ENCODE measurements at places on chromosomes 7 and 10. TPM values are rescaled to one million over a fixed set of nuclear protein-coding genes. Genes with fewer than 3 reads are reported as not detected.

Gene TAS2R3
- total RNA-seq = 4.8 TPM

Gene KDM7A
- total RNA-seq = 37.1 TPM

DNA sequence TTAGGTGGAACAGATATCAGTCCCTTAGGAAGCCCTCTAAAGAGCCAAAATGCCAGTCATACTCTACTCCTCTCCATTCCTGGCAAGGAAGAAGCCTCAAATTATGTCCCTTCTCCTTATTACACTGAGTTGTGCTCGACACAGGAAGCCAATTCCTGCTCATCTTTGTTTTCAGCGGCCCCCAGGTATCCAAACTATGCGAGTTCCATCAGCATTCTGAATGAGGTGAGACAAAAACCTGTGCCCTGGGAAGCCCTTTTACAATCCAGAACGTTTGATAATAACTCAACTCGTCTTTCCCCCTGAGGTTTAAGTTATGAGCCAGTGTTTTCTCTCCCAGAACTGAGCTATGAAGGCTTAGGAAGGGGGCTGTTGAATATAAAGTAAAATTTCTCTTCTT is 580.5 kb downstream of the NXPH1 start:
- DNase-seq = no peak
- no peaks in the 10 kb centered on the region for H3K27me3 ChIP-seq
- no peak overlapping the region for H3K4me3 ChIP-seq
- H3K36me3 ChIP-seq = no peaks in the 10 kb centered on the region
- no peak overlapping the region for H3K27ac ChIP-seq
- no peaks in the 10 kb centered on the region for H3K4me1 ChIP-seq

DNA sequence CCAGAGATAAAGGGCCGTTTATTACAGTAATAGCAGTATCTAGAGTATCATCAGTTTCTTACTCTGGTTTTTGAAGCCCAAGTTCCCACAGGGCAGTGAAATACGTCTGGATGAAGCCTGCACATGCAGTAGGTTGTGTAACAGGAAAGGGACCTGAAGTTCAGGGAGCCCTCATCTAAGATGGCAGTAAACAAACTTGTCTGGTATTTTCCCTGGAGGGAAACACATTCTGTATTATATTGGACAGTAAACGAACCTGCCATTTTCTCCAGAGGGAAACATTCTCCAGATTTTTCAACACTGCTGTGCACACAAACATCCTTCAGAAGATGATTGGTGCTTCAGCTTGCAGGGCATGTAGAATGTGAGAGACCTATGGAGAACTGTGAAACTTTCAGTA is 189.9 kb downstream of the TFEC start:
- H3K4me3 ChIP-seq = no peak overlapping the region
- DNase-seq = no peak
- no peaks in the 10 kb centered on the region for H3K36me3 ChIP-seq
- H3K27ac ChIP-seq = no peak overlapping the region
- H3K4me1 ChIP-seq = no peaks in the 10 kb centered on the region

DNA sequence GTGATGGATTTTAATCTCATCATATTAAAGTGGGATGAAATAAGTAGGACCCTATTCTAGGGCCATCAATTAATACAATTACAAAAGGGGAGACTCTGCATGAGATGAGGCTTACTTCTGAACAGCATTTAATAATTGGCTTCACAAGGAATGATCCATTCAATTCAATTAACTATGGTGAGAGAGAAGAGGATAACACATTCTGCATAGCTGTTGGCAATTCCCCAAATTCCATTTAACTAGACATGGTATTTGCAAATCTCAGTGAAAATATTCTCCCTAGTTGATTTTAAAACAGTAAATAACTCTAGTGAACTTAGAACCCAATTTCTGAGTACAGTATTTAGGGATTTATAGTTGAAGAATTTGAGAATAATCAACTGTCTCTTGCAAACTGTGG is 145.3 kb downstream of the NOC3L start:
- DNase-seq = no peak
- no peaks in the 10 kb centered on the region for H3K4me1 ChIP-seq
- no peaks in the 10 kb centered on the region for H3K27me3 ChIP-seq
- H3K4me3 ChIP-seq = no peak overlapping the region
- no peaks in the 10 kb centered on the region for H3K36me3 ChIP-seq
- H3K27ac ChIP-seq = no peak overlapping the region

DNA sequence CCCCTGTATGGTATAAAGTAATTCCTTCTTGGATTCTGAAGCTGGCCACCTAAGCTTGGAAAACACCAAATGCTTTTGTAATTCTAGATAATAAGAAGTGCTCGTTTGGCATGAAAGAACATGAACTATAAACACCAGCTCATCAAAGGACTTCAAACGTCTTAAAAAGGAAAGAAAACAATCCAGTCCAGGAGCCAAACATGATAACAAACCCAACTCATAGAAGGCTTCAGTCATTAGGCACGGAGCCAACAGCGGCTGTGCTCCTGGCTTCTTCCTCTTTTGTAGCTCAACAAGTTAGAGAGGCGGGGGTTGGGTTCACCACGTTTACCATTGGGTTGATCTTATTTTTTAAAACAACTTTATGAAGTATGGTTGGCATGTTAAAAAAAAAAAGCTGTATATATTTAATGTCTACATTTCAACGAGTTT is 56.4 kb upstream of the ECHDC3 start:
- no peaks in the 10 kb centered on the region for H3K36me3 ChIP-seq
- DNase-seq = peak; percentile 69
- no peaks in the 10 kb centered on the region for H3K27me3 ChIP-seq
- H3K4me3 ChIP-seq = no peak overlapping the region
- H3K4me1 ChIP-seq = peaks cover 2% of the 10 kb centered on the region

DNA sequence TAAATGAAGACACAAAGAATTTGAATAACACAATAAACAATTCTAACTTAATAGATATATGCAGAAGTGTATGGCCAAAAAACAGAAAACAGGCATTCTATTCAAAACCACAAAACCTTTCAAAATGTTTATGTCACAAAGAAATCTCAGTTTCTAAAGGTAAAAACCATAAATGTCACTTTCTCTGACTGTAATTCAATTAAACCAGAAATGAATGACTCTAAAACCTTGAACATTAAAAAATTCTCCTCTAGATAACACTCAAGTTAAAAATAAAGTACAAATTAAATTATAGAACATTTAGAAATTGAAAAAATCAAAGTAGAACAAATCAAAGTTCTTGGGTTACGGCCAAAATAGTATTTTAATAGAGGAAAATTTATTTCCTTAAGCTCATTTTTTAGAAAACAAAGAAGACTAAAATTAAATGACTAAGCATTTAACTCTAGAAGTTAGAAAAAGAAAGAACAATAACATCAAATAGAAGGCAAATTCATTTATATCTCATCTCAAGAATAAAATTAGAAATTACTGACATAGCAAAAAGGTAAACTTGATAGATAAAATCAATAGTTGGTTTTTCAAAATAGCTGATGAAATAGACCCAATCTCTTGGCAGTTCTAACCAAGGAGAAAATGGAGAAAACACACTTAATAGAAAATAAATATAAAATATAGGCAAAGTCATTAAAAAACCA is 198.8 kb downstream of the TEX36 start:
- no peaks in the 10 kb centered on the region for H3K36me3 ChIP-seq
- H3K27ac ChIP-seq = no peak overlapping the region
